ENCODE measurements at places on chromosomes 16 and 17. TPM values are rescaled to one million over a fixed set of nuclear protein-coding genes. Genes with fewer than 3 reads are reported as not detected.

DNA sequence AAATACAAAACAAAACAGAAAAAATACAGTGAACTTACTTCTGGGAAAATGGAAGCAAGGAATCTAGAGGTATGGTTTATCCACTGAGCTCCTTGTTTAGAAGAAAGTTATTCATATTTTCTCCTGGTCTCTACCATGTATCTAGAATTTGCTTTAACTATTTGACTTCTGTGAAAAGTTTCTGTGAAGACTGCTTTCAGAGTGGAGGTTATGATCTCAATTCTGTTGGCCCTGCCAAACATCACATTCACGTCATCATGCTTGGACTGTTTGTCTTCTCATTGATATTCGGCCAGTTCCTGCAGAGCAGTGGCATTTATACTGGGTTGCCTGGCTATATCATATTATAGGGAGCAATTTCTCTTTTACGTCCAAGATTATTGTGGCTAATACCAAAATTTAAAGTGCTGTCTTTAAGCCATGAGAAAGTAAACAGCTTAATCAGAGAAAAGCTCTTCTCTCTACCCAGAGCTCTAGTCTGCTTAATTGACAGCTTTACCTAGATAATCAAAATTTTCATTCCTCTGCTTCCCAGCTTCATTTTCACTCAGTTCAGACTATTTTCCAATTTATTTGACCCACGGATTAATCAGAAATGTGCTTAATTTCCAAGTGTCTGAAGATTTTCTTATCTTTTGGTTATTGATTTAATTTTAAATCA lies at the start of gene ABCA8:
Gene ABCA8 (minus strand): TSS at position 212 of the 661 bp plus-strand sequence. CDS start 13,358 bp downstream, outside the sequence.
- no peak for DNase-seq

DNA sequence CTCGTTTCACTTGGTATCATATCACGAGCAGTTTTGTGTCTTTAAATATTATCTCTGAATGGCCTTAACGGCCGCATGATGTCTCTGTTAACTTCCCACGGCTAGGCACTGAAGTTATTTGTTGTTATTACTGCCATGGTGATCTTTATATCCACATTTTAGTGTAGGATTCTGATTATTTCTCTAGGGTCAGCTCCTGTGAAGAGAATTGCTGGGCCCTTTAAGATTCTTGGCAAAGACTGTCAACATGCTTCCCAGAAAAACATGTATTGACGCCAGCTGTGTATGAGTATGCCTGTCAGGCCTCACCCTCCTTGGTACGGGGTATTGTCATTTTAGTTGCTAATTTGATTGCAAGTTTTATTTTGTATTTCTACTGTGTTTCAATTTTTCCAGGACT lies 263.5 kb downstream of the SNX29 start:
- no peak for DNase-seq

DNA sequence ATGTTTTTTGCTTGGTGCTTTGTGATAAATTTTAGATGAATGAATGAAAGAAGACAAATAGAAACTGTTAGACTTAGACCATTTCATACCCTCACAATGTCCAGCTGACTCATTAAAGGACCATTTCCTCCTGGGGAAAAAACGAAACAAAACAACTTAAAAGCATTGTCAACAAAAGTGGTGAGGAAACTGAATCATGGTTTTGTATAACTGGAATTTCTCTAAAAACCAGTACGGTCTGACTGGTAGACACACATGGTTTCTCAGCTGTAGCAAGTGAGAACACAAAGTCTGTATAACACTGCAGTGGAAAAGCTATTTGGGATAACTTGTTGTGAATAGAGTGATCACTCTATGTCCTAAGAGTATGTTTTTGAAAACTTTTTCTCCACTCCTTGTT lies 5.3 kb upstream of the DDX52 start:
- peak; percentile 65 for DNase-seq

DNA sequence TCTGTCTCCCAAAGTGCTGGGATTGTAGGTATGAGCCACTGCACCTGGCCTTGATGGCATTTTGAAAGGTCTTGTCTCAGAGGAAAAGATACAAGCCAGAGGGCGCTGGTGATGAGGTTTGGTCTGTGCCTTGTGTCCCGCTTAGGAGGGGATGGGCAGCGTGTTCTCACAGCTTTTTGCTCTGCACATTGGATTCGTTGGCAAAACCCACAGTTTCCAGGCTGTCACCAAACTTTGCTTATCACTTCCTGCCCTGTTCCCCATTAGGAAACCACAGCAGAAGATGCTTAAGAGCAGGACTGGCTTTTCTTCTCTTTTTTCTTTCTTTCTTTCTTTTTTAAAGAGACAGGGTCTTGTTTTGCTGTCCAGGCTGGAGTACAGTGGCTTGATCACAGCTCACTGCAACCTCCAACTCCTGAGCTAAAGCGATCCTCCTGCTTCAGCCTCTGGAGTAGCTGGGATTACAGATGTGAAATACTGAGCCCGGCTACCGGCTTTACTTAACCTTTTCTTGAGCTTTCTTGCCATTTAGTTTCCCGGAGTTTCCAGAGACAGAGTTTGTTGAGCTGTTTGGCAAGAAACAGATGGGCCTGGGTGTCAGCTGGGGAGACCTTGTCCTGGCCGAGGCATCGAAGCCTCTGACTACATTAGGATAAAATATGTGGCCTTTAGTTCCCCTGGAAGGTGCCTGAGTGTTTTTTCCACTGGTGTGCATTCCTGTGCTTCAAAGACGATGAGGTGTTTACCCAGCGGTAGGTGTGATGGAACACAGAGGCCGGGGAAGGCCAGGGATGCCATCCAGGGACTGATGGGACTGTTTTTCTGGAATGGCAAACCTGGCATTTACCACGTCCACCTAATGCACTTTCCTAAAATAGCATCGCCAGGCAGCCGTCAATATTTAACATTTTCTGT lies 112.9 kb downstream of the ABCC1 start:
- no peak for DNase-seq

DNA sequence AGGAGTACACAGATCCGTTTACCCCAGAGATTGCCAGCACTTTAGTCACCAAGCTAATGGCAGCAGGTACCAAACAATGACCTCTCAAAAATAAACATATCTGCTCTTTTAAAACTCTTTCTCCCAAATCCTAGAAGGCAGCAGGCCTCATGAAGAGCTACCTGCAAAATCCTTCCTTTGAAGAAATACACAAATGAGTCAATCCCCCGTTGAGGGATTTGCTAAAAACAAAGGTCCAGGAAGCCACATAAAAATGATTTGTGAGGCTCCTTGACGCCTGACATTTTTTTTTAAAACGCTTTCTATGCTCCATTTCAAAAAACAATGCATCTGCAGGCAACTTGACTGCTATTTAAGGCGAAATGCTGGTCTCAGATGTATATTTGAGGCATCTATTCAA lies 58.2 kb downstream of the NACA2 start:
- no peak for DNase-seq

DNA sequence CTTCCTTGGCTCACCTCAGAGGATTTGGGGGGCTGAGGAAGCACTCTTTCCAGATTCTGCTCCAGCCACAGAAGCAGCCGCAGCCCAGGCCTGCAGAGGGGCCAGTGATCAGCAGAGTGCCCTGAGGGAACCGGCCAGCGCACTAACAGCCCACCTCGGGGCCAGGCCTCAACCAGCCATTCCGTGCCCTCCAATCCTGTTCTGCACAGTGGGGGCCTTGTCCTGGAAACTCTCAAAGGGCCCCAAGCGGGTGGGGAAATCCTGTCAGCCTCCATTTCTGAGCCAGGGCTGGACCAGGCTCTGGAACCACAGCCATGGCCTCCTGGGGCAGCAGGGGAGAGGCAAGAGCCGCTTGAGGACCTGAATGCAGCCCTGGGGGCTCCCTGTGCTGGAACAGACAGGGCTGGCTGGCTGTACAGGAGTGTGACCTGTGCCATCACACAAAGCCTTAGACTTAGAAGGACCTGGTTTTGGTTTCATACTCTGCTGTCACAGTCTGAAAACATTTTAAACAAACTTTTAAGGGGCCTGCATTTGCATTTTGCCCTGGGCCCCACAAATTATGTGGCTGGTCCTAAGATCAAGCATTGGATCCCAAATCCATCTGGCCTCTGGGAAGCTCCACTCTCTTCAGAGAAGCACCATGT lies 10.0 kb downstream of the CNGB1 start:
- no peak for DNase-seq

DNA sequence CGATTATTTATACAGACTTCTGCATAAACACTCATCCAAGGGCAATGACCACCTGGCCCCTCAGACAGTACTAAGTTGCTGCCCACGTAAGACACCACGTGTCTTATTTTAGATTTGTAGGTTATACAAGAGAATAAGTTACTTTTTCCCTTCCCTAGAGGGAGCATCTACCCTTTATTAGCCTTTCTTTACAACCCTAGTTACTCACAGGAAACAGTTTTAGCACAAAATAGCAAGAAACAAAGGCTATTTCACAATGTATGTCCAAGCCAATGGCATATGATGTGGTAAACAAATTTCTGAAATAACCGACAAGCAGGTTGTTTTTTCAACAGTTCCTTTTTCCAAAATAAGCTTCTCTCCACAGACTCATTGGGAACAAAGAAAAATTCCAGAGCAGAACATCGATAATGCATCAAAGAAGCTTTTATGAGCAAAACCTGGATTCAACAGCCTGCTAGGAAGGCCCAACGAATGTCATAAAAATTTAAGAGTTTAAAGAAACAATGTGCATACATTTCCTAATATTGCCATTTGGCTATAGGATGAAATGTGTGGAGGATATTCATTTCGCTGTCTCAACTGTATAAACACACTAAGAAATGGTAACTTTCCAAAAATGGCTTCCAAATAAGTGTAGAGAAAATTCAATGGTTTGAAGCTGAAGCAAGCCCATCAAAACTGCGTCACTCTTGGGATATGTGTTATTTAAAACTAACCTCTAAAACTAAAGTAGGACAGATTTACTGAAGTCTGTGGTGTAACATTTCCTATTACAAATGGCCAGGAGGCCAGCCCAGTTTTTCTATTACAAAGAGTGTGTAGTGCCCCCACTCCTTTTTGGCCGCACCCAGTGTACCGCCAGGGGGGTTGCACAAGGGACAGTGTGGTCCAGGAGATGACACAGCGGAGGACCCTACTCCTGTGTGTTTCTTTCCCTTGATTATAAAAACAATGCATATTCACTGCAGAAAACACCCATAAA lies 50.4 kb upstream of the ERN1 start:
- DNase-seq, result no peak

- DNase-seq, result no peak
Observed at GRCh38 chr16:78663690-78664089, 564.2 kb downstream of the WWOX start.

- no peak for DNase-seq
Observed at GRCh38 chr16:56682703-56683397, 580 bp downstream of the MT1X start.

DNA sequence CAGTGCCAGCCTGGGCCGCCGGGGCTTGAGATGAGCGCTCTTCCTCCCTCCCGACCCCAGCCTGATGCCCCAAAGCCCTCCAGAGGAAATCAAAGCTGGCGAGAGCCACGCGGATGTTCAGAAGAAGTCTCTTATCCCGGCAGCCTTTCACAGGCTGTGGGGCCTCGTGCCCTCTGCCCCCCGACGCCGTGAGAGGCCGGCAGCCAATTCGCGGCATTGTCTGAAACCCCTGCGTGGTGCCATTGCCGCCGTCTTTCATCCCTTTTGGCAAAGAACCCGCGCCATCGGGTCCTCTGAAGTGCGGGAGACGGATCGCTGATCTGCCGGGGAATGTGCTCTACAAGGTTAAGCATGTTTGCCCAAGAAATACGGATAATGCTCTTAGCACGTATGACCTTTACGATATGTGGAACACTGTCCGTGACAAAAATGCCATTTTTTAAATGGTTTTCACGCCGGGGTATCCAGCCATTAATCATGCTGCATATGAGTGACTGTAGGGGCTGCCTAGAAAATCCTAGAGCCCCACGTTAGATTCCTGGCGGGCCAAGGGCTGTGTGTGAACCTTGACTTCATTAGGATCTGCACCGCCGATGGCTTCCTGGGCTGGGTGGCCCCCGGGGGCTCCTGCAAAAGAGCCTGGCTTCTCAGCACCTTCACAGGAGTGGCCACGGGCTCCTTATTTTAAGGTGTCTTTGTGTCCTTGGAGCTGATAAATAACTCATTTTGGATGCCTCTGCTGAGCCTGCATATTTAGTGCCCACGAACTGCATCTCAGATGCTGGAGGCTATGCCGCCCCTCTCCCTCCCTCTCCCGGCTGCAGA lies 165.1 kb upstream of the TNRC6C start:
- DNase-seq, result no peak

- no peak for DNase-seq
Observed at GRCh38 chr16:30901201-30902028, 5.0 kb downstream of the CTF1 start.

DNA sequence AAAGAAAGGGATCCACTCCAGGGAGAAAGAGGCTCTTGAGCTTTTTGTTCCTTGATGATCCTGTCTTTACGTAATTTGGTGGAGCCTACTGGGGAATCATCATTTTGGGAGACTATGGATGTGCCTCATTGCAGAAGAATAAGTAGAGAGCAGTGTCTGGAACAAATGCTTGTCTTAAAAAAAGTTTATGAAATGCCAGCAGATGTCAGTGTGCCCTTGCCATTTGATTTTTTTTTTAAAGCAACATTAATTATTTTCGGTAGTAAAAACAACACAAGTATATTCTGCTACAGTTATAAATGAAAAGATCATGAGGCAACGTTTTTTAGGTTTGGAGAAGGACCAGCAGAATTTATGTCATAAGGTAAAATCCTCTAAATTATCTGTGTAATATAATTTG lies 934.8 kb upstream of the EEF2KMT start:
- no peak for DNase-seq

DNA sequence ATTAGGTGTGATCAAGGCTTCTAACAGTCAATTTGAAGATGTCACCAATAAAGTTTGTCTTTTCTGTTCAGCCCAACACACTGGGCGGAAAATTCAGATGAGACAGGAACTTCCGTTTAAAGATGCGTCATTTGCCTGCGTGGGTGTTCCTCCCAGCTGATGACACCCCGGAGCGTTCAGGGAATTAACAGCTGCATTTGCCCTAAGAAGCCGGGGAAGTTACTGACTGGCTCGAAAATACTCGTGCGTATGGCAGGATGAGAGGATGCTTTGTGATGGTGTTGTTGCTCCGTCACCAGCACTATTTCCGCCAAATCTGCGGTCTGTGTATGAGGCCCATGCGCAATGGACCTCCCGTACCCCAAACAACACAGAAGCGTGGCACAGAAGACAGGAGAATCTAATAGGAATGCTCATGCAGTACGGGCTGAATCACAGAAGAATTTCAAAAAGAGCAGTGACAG lies 11.9 kb upstream of the PVALEF start:
- peak; percentile 17 for DNase-seq

DNA sequence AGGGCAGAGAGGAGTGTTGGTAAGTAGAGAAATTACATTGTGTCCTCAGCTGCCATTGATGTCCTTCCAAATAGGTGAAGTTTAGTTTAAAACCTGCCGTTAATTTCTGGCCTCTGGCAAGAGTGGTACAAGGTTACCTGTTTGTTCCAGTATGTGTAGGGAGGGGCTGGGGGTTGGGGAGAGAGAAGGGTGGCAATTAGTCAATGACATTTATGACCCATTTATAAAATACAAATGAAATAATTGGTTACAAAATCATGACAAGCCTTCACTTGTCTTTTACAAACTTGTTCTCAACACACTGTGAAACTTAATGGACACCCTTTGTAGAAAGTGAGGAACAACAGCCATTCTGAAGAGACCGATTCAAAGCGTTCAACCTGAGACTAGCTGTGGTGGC lies 281.0 kb downstream of the FTO start:
- no peak for DNase-seq

RAMP2 gene
- total RNA-seq, result not detected

EPX gene
- total RNA-seq, result not detected

SLC5A11 gene
- total RNA-seq, result 0.05 TPM

WNK4 gene
- total RNA-seq, result 0.34 TPM

CIBAR2 gene
- not detected for total RNA-seq

ZSCAN10 gene
- not detected for total RNA-seq

TCF25 gene
- total RNA-seq, result 145 TPM
